ENCODE measurements at places on chromosomes 5 and 9.

GRCh38 chr9:122122903-122123632, 30.0 kb upstream of the TTLL11 start:
- DNase-seq: peak; percentile 68

DNA sequence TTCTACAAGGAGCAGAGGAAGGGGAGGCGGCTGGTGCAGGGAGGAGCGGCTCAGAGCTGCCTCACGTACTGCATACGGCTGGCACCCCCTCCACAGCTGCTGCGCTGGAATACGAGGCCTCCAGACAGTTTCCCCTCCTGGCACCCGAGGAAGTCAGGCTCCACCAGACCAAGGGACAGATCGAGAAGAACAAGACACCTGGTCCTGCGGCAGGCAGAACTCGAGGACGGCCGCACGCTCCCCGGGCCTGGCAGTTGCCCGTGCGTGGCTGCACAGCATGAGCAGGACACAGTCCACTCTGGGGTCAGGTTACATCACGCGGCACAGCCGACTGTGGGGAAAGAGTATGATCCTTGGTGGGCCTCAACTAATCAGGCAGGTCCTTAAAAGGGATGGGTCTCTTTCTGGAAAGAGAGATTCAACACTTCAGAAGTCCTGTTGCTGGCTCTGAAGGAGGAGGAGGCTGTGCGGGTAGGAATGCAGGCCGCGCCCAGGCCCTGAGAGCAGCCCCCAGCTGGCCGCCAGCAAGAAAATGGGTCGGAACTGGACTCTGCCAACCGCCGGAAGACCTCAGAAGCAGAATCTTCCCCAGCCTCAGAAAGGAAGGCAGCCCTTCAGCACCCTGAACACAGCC, 11.6 kb downstream of the UBAC1 start:
- DNase-seq: no peak

GRCh38 chr9:138072897-138073296, 195.3 kb downstream of the CACNA1B start:
- DNase-seq: no peak

DNA sequence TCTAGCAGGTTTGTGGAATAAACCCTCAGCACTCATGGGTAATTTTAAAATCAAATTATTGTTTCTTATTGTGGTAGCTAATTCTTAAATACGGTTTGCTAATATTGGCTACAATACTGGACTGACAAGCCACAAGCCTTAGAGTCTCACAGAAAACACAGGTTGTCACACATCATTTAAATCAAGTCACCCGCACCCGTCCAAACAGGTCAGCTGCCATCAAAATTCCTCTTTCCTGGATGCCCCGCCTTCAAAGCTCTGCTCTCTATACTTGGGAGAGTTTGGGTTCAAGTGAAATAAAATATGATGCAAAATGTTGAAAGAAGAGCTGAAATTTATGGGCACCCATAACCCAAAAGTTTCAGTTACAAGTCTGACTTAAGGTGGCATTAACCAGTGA, 12.3 kb upstream of the SUSD1 start:
- no peak for DNase-seq

DNA sequence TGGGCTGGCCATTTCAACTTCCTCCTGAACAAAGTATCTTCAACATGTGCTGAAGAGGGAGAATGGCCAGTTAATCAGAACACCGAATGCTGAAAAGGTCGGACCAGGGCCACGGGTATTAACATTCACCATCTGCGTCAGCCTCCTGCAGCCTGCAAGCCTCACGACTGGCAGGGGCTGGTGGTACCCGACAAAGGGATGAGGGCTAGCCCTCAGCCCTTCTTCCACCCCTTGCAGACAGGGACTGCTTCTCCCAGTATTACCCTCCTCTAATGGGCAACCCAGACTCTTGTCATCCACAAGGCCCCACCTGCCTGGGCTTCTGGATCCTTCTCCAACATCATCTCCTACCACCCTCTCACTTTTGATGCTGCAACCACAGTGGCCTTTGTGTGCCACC, 246.6 kb downstream of the FSTL4 start:
- no peak for DNase-seq

GRCh38 chr5:89128906-89129625, 246.1 kb upstream of the MEF2C start:
- no peak for DNase-seq

- no peak for DNase-seq
These were observed 137.0 kb downstream of the MRPL36 start for GRCh38 chr5:1662559-1663085.

DNA sequence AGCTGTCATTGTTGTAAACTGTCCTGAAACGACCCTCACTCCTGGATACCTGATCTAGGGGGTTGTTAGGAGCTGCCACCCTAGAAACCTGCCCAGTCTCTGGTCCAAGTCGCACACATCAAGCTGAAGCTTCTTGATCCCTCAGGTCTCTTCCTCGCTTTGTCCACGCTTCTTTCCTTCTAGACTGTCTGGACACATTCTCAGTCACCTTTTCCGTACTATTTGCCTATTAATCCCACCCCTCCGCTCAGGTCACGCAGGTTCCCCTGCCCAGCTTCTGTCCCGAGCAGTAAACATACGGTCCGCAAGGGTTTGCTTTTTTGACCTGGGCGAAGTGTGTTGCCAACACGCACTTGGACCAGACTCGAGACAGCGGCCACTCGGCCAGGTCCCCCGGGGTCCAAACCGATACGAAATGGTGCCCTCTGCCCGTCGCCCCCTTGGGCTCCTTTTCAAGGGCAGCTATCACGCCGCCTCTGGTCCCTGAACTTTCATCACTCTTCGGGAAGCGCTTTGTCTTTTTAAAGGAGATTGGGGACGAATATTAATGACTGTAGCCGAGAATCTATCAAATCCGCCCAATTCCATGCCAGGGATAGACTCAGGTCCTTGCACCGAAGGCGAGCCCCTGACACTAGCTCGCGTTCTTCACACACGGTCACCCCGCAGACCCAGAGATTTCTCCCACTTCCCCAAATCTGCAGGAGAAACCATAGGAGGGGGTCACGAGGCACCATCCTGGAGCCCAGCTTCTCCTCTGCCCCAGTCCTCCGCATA, 814 bp downstream of the PLCXD3 start:
- DNase-seq: no peak

DNA sequence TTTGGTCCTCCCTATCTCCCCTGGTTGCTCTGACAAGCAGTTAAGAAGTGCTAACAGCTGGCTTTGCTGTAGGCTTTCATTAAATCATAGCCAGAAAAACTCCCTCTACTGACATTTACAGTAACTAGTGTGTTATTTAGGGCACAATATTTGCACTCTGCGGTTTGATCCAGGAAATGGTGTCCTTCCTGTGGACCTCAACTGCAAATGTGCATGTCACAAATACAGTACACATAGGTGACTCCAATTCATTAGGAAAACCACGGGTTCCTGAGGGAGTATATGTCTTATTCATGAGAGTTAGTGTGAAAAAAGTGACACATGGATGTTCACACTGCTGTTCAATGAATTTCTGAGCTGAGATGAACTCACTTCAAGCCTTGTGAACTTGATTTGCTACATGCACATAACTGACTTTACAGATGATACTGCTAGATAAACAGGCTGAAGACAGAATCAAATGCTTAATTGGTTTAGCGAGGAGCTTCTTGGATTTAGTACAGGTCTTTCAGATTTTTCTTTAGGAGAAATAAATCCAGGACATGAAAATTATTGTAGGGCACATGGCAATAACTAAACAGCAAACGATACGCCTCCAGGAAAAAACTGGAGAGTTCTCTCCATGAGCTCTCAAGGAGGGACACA, 281.5 kb downstream of the EFNA5 start:
- no peak for DNase-seq

GRCh38 chr9:114837923-114838322, 32.1 kb upstream of the TNFSF15 start:
- DNase-seq: no peak

- DNase-seq: no peak
These were observed 116.7 kb downstream of the WNK2 start for GRCh38 chr9:93300585-93301081.

Measured in C1 segment of cervical spinal cord (tissue), 14 donors.